Activated CD4-positive, alpha-beta T cell treated with anti-CD3 and anti-CD28 coated beads for 24 hours (primary cell): ENCODE measurements at places on chromosomes 13 and 19.

- no peak for DNase-seq
Measured at GRCh38 chr13:73939071-73939380, 195.2 kb downstream of the KLF12 start.

GRCh38 chr13:98761126-98761985 is 8.9 kb upstream of the SLC15A1 start:
- no peak for DNase-seq

GRCh38 chr19:52735734-52736133 is 890 bp upstream of the ZNF611 start:
- no peak for DNase-seq

GRCh38 chr13:49292742-49293486 is 45.2 kb downstream of the CDADC1 start:
- DNase-seq: no peak

DNA sequence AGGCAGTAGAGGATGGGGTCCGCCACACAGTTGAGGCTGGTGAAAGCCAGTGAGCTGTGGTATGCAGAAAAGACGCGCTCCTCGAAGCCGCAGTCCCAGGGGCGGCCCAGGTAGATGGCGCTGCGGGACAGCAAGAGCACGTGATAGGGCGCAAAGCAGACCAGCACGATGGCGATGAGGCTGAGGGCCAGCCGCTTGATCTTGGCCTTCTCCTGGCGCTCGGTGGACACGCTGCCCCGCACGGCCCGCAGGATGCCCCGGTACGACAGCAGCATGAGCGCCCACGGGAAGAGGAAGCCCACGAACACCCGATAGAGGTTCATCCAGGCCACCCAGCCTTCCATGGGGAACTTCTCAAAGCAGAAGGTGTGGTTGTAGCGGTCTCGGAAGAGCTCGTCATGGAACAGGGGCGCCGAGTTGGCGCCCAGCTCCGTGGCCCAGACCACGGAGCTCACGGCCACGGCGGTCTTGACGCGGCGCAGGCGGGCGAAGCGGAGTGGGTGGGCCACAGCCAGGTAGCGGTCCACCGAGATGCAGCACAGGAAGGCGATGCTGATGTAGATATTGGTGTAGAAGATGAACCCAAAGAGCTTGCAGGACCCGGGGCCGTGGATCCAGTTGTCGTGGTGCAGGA is 6.5 kb upstream of the OPA3 start:
- DNase-seq: no peak

DNA sequence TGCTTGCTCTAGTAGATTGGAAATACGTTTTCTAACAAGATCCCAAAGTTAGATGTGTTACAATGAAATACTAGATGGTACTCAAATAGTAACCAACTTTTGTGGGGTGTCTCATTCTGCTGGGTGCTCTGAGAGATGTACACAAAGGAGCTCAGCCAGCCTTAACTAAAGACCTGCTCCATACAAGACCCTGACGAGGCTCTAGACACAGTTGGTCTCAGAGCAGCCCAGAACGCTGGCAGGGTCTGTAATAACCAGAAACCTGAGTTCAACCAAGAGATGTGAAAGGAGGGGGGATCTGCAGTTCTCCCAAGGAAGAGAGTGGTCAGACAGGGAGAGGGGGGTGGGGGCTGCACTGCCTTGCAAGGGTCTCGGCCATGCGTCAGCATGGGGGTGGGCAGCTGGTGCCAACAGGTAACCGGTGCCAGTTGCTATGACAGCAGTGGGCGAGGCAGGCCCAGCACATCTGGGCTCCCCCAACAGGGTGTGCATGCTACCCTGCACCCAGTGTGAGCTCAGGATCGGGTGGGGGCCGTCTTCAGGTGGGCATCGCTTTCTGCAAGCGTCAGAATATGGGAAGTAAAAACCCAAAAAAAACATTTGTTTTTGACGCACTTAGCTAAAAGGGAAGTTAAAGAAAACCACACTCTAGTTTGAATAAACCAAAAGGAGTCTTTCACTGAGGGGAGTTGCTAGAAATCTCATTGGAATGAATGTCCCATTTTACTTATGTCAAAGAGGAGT is 68.0 kb upstream of the GPR183 start:
- DNase-seq: no peak

DNA sequence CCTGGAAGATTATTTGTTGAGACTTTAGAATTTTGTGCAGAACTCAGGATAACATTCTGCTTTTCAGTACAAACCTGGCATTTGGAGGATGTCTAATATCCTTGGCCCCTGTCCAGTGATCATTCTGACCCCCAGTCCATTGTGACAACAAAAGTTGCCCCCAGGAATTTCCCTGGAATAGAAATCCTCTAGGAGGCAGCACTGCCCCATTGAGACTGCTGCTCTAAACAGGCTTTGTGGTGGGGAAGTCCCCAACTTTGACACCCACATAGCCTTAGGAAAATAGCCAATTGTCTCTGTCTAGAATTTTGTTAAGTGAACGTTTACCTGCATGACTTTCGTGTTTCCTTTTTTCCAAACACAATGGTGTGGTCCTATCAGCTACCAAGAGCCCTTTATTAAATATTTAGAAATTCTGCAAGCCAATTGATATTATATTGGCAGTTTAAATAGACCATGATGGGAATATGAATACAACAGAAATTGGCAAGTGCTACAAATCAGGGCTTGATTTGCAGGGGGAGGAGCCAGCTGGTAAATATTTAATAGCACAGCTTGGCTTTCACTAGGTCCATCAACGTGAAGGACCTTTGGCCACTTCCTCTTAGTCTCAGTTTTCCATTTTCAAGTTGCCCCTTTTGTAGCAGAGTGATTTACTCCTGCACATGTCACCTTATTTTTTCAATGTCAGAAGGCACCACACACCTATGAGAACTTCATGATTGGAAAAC is 451.7 kb downstream of the EFNB2 start:
- no peak for DNase-seq

GRCh38 chr13:24063281-24063877 is 97.1 kb upstream of the SPATA13 start:
- DNase-seq: no peak

DNA sequence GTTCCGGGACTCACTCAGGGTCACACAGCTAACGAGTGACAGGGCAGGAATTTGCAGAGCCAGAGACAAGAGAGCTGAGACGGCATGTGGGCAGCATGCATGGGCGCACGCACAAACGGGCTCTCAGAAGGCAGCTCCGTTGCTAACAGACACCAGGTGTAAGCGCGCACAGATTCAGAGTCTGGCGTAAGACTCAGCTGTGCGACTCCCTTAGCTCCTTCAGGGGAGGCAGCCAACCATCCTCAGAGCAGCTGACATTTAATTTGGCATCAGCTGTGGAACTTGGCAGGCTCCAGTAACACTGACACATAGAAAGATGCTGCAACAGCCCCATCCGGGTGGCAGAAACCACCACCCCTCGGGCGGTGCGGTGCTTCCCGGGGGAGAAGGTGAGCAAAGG is 7.5 kb upstream of the TM6SF2 start:
- DNase-seq: no peak

GRCh38 chr13:21529146-21529893 is 70.2 kb upstream of the ZDHHC20 start:
- DNase-seq: no peak

GRCh38 chr19:1105873-1106840 is 2.4 kb downstream of the GPX4 start:
- no peak for DNase-seq

- no peak for DNase-seq
Measured at GRCh38 chr13:29847501-29847983, 2.9 kb downstream of the UBL3 start.

DNA sequence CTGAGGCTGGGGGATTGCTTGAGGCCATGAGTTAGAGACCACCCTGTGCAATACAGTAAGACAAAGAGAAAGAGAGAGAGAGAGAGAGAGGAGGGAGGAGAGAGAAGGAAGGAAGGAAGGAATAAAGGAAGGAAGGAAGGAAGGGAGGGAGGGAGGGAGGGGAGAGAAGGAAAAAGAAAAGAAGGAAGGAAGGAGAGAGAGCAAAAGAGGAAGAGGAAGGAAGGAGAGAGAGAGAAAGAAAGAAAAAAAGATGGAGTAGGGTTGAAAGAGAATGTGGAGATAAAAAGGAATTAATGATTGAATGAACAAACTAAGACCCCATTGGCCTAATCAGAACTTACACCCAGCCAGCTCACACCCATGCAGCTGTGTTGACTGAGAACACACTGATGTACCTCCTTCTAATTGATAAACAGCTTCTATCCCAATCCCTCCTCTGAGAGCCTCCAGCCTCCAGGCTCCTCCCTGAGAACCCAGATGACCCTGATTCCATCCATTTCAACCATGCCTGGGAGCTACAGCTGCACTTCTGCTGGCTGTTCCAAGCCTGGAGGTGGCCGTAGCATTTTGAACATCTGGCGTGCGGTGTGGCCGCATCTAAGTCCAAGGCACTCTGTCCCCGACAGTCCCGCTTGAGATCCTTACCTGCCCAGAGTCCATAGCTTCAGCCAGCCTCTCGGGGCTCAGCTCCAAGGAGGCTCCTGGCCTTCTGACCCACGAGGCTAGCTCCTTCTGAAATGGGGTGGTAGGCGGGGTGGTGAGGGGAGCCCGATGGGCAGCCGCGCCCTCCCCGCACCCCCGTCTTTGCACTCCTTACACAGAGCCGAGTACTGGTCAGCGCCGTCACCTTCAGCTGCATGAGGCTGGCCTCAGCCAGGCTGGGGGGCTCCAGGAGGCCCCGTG is 1.1 kb downstream of the PRODH2 start:
- DNase-seq: no peak

- no peak for DNase-seq
Measured at GRCh38 chr13:42524487-42525034, 49.4 kb upstream of the TNFSF11 start.
